Calu3 (cell line): ENCODE measurements at places on chromosomes 16 and 17. TPM values are rescaled to one million over a fixed set of nuclear protein-coding genes. Genes with fewer than 3 reads are reported as not detected.

DNA sequence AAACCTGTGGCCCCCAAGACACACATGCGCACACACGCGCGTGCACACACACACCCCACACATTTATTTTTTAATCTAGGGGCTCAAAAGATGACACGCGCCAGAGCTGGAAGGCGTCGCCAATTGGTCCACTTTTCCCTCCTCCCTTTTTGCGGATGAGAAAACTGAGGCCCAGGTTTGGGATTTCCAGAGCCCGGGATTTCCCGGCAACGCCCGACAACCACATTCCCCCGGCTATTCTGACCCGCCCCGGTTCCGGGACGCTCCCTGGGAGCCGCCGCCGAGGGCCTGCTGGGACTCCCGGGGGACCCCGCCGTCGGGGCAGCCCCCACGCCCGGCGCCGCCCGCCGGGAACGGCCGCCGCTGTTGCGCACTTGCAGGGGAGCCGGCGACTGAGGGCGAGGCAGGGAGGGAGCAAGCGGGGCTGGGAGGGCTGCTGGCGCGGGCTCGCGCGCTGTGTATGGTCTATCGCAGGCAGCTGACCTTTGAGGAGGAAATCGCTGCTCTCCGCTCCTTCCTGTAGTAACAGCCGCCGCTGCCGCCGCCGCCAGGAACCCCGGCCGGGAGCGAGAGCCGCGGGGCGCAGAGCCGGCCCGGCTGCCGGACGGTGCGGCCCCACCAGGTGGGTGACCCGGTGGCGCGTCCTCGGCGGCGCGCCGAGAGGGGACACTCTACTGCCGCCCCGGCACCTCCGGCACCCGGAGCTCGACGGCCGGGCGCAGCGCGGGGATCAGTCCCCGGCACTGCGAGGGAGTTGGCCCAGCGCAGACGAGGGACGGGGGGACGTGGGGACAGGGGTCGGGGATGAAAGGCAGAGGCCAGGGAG is at the start of gene STAT5A:
TSS of gene STAT5A (plus strand) at position 522 of the 826 bp plus-strand sequence. CDS start 914 bp downstream, outside the sequence.
- DNase-seq, result peak; percentile 76

GRCh38 chr17:52024300-52024870 is 134.1 kb downstream of the CA10 start:
- no peak for DNase-seq

DNA sequence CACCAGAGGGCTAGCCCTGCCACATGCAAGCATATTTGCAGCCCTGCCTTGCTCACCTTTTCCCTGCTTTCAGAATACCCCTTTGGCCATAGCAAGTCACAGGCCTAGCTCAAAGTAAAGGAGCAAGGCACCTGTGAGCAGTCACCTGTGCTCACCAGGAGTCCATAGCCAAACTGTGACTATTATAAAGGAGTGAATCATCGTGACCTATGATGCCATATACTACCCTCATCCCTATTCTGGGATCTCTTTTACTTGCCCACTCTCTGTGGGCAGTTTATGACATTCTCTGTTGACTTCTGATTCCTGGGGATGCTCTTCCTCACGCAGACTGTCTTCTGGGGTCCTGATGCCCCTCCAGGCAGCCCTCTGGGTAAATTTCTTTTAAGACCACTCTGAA is 200.5 kb upstream of the NLRP1 start:
- DNase-seq, result no peak

DNA sequence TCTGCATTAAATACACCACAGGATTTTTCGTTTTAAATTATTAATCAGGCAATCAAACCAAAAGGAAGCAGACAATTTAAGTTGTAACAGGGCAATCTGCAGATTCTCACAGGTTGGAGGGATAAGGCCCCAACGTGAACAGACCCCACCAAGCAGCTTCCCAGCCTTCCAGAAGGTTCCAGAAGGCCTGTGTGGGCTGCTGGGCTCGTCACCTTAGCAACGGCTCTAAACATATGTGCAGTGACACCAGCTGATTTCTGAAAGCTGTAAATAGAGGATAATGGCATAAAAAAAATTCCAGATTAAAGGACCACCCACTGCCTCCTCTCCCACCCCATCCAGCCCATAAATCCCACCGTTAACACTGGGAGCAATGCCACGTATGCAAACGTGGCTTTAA is 123.8 kb downstream of the ZNF778 start:
- no peak for DNase-seq

DNA sequence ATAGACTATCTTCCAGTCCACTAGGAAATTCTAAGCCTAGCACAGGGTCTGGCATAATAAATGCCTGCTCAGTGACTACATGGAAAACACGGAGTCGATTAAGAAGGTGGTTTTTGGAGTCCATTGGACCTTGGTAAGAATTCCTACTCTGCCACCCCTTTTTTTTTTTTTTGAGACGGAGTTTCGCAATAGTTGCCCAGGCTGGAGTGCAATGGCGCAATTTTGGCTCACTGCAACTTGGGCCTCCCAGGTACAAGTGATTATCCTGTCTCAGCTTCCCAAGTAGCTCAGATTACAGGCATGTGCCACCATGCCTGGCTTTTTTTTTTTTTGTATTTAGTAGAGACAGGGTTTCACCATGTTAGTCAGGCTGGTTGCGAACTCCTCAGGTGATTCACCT is 123.2 kb downstream of the HS3ST2 start:
- no peak for DNase-seq

Gene KRTAP1-5
- not detected in 2 replicates for total RNA-seq

Gene NGFR
- total RNA-seq, result 0.32 and 0.66 TPM in 2 replicates

Gene DPEP3
- not detected in 2 replicates for total RNA-seq

Gene TERB1
- total RNA-seq, result 0.29 and 0.59 TPM in 2 replicates

Gene CNTNAP1
- total RNA-seq, result 1.2 and 1.3 TPM in 2 replicates

Gene DNAI2
- not detected in 2 replicates for total RNA-seq
